ENCODE measurements at places on chromosomes 2 and 18. TPM values are rescaled to one million over a fixed set of nuclear protein-coding genes. Genes with fewer than 3 reads are reported as not detected.

The TWIST2 gene
- 14.7 TPM for total RNA-seq

The FBXO36 gene
- total RNA-seq, result 4.0 TPM

The UCN gene
- 1.7 TPM for total RNA-seq

The DES gene
- total RNA-seq, result not detected

The VWA3B gene
- total RNA-seq, result not detected

Measured in airway epithelial cell (primary cell).